NCI-H1930 (cell line): ENCODE measurements at places on chromosomes 1 and 21.

DNA sequence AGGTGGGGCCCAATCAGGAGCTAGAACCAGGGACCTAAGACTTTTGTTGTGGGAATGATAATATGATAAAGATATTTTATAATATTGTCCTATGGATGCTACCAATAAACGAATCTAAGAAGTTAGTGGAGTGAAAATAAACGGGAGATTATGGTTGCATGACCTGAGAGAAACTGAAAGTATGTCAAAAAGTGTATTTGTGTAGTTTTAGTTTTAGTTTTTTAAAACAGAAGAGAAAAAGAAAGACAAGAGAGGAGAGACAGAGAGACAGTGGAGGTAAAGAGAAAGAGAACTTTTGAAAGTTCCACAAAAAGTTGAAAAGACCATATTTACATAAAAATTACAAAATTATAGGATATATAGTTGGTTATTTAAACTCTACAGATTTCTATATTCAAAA is 64.1 kb upstream of the TMPRSS15 start:
- DNase-seq, result no peak

GRCh38 chr21:43869486-43870325 is 4.7 kb downstream of the AGPAT3 start:
- DNase-seq, result no peak

- no peak for DNase-seq
Measured at GRCh38 chr21:30842990-30843389, 13.4 kb upstream of the KRTAP7-1 start.

GRCh38 chr1:234885601-234886000 is 243.0 kb downstream of the TOMM20 start:
- no peak for DNase-seq

DNA sequence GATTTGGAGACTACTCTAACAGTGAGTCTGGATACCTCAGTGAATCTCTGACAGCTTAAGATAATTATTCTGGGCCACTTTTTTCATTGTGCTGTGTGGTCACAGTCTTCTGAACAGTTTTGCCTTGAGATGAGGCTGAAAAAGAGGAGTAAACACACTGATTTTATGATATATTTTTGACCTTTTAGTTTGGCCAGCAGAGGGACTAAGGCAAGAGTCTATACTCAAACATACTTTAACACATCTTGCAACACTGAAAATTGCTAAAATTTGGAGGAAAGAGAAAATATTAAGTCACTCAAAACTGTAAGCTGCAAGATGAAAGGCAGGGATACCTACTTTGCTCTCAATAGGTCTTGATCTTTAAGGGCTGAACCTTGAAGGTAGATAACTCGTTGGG is 182.7 kb downstream of the KCNT2 start:
- no peak for DNase-seq

DNA sequence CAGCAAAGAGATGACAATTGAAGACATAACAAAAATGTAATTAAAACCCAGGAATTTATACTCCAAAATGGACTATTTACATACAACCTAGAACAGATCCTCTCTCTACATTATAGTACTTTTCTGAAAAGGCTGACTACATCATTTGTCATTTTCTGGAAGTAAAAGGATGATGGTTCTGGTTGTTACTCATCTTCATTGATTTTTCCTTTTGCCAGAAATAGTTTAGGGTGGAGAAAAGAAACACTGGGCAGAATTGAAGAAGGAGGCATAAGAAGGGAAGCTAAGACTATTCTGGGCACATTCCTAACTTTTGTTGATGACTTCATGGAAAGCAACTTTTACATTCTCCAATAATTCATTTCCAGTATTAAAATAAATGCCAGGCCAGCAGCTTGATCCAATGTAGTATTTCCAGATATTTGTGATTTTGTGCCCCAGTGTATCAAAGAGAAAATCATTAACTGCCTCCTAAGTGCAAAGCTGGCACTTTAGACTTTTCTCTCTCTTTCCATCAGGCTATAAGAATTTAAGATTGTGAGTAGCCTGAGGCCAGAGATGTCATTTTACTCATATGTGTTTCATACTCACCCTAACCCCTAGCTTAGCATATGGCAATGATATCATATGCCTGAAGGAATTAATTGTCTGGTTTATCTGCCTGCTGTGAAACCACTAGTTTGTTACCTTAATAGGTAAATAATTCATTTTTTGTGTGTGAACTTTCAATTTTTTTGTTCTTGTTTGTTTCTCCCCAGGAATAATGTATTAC is 369.5 kb upstream of the LYPLAL1 start:
- no peak for DNase-seq

- DNase-seq, result no peak
Measured at GRCh38 chr1:37068897-37069296, 34.6 kb upstream of the GRIK3 start.

DNA sequence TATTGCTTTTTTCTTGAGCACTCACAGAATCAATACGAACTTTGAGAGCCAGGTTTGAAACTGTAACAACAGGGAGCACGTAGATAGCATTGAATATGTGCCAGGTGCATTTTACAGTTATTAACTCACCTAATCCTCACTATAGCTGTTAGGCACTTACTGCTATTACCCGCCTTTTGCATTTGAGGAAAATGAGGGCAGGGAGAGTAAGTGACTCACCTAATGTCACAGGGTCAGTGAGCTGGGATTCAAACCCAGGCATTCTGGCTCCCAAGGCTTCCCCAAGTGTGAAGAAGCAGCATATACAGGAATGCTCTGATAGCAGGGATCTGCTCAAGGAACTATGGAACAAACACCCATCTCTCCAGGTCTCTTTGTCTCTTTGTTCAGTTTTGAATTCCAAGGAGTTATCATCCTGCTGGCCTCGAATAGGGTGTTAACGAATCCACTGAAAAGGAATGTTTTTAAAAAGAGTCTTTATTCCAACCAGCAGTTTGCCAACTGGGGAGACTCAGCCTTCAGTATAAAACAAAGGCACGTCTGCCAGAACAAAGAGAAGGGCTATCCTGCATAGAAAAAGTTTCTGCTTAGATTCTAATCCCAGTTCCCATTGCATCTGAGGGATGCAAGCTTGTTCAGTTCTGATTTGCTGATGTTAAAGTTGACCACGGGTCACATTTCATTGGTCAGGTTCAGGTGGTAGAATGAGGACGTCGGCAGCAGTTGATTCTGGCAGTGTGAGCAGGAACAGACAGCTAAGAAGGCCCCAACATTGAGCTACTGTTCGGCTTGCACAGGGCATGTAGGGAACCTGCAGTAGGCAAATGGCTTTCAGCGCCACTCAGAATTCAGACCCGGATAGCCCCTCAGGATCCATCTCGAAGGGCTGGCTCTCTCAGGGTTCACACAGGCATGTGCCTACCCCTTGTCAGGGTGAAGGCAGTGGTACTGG is 22.1 kb downstream of the TRIM67 start:
- DNase-seq, result no peak

GRCh38 chr1:28301368-28302174 is 27.3 kb upstream of the MED18 start:
- no peak for DNase-seq

- no peak for DNase-seq
Measured at GRCh38 chr1:216898801-216899200, 175.6 kb upstream of the ESRRG start.

- DNase-seq, result no peak
Measured at GRCh38 chr1:201751872-201752271, 77.1 kb upstream of the IPO9 start.

- DNase-seq, result no peak
Measured at GRCh38 chr1:166627558-166627957, 211.7 kb upstream of the POGK start.

DNA sequence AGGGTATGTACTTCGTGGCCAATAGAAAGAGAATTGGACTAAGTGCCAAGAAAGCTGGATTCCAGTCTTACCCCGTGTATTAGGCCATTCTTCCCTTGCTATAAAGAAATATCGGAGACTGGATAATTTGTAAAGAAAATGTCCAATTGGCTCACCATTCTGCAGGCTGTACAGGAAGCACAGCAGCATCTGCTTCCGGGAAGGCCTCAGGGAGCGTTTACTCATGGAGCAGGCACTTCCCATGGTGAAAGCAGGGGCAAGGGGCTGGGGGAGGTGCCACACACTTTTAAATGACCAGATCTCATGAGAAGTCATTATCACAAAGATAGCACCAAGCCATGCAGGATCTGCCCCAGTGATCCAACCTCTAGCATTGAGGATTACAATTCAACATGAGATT is 7.8 kb upstream of the AMIGO1 start:
- no peak for DNase-seq

DNA sequence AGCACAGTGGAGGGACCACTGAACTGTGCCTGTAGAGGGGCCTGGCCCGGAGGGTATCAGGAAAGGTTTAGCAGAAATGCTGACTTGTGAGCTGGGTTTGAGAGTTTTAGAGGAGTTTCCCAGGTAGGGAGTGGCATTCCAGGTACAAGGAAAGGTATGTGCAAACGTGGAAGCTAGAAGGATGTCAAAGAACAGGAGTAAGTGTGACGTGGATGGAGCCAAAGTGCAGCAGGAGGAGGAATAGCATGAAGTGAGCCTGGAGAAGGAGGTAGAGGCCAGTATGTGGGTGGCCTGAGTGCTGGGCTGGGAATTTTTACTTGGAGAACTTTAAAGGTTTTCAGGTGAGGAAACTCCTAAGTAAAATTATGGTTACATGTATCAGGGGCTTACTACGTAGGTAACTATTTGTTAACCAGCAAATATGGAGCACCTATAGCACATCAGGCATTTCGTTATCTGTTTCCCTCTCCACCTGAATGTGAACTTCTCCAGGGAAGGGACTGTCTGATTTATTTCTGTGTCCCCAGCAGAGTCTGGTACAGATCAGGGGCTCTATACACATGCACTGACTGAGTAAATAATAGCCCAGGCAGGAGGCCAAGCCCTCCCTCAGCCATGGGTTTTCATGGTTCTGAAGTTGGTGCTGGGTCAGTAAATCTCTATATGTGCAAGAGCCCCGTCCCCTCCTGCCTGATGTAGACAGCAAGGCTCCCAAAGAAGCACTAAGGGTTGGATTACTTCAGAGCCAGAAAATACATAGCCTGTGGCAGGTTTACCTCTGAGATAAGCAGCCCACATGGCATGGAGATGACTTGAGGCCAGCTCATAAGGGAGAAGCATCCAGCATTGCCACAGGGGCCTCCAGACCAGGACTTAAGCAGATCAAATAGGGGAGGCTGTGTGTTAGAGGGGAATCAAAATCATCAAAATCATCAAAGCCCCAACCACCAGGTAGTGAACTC is 43.4 kb downstream of the CDCP2 start:
- DNase-seq, result no peak

- DNase-seq, result no peak
Measured at GRCh38 chr1:31803610-31804009, 12.2 kb downstream of the SPOCD1 start.

DNA sequence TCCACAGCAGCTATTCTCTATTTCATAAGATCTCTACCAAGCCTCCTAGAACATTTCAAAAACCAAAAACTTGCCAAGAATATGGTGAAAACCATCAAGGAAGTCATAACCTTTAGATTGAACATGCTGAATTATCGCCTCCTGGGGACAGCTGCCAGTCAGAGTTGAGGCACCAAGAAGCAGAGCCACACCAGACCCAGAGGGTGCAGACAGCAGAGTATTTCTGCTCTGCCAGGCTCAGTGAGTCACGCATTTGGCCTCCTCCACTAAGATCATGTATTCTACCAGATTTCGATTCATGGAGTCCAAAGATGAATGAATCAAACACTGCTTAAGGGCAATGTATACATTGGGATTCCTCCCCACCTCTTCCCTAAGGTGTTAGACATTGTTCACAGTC is 2.1 kb downstream of the F3 start:
- DNase-seq, result no peak
